Neural progenitor cell (in vitro differentiated cells): ENCODE measurements at places on chromosomes 2 and 18. TPM values are rescaled to one million over a fixed set of nuclear protein-coding genes. Genes with fewer than 3 reads are reported as not detected.

LTBP1 gene
- 50.5 and 61.9 TPM in 2 replicates for total RNA-seq

DNA sequence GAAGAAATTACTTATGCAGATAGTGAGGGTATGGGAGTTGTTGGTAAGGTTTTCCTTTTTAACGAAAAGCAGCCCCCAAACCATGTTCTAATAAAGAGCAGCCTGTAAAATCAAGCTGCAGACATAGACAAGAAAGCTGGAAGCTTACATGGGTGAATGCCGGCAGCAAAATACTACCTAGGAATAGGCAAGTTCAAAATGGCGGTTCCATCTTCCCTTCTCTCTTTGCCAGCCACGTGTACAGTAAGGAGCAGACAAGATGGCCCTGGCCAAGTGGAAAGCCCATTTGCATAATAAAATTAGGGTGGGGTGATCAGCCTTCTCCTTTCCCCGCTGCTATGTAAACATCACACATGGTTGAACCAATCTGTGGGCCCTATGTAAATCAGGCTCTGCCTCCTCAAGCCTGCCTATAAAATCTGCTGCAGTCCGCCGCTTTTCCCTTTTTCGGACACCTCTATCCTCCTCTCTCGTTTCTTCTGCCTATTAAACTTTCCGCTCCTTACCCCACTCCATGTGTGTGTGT, 155.0 kb downstream of the ZBTB7C start:
- no peak for DNase-seq
- no peak overlapping the region for H3K4me3 ChIP-seq
- H3K4me1 ChIP-seq = no peaks in the 10 kb centered on the region
- H3K27me3 ChIP-seq = no peaks in the 10 kb centered on the region

GRCh38 chr18:46268671-46269070, 164.5 kb downstream of the HAUS1 start:
- H3K36me3 ChIP-seq = no peaks in the 10 kb centered on the region
- H3K27ac ChIP-seq = no peak overlapping the region
- no peaks in the 10 kb centered on the region for H3K27me3 ChIP-seq
- no peak for DNase-seq
- peaks cover 8% of the 10 kb centered on the region for H3K4me1 ChIP-seq

DNA sequence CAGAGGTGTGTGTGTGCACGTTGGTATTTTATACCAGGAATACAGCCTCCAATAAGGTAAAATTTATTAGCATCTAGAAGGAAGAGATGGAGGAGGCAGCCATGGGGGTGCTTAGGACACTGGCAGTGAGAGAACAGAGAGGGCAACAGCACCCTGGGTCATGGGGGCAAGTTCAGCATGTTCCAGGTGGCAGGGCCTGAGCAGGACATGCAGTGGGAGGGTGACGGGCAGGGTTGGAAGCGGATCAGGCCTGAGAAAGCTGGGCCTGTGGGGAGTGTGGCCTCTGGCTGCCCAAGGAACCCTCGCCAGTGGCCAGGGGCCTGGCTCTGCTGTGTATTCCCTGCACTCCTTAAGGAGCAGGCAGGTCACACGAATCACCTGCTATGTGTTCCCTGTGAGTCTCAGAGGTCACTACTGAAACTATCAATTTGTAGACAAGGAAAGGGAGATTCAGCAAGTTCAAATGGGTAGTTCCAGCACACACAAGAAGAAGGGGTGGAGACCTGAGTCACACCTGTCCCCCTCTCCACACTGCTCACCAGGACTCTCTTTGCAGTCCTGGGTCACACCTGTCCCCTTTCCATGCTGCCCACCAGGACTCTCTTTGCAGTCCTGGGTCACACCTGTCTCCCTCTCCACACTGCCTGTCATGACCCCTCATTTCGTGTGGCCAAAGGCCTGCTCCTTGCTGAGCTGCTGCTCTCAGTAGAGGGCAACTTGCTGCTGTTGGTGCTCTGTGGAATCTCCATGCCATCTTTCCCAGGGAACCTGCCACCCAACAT, 463.9 kb upstream of the HS6ST1 start:
- no peaks in the 10 kb centered on the region for H3K27me3 ChIP-seq
- H3K4me1 ChIP-seq = peaks cover 14% of the 10 kb centered on the region
- no peak overlapping the region for H3K4me3 ChIP-seq
- H3K27ac ChIP-seq = no peak overlapping the region

DNA sequence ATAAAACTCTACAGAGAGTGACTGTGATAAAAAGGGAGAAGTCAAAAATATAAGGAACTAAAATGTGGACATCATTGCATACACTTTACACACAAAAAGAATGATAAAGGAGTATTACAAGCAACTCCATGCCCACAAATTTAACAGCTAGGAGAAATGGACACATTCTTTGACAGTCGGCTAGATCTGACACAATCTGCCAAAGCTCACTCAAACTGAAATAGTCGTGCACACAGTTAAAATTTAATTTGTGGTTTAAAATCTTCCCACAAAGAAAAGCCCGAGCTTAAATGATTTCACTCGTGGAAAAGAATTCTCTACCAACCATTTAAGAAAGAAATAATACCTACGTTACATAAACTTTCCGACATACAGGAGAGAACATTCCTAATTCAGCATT, 132.4 kb downstream of the ZAP70 start:
- DNase-seq = no peak
- H3K27me3 ChIP-seq = no peaks in the 10 kb centered on the region
- no peaks in the 10 kb centered on the region for H3K4me1 ChIP-seq
- no peak overlapping the region for H3K4me3 ChIP-seq
